NCI-H2029 (cell line): ENCODE measurements at places on chromosomes 1 and 21.

- DNase-seq = no peak
These were observed 27.3 kb downstream of the CCN1 start for GRCh38 chr1:85607921-85608265.

DNA sequence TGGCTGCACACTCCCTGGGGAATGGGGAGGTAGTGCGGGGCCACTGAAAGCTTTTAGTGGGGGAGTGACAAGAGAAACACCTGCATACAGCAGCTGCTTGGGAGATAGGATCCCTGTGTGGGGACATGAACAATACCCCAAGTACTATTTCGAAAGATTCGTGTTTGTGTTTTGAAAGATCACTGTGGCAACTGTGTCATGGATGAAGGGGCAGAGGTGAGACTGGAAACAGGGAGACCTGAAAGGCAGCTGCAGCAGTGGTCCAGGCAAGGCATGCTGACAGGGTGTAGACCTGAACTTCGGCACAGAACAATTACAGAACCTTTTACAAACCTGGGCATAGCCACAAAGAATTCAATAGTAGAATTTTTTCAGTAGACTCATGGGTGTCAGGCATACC lies 32.9 kb downstream of the TENT5C start:
- DNase-seq = no peak

- no peak for DNase-seq
These were observed 20.4 kb upstream of the SLAMF9 start for GRCh38 chr1:159974350-159974965.

GRCh38 chr1:62826901-62827300 lies 43.0 kb downstream of the ATG4C start:
- DNase-seq = no peak

DNA sequence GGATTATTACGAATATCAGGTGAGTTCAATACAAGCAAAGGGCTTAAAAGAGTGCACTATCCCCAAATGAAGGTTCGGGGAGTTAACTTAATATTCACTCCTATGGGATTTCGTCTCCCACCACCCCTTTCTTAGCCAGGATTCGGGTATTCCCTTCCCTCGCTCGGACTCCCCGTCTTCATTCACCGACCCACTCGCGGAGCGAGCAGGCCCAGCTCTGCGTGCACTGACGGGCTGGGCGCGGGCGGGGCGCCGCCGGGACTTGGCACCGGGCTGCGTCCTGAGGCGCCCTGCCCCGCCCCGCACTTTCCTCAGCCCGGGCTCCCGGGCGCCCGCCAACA lies 7.7 kb upstream of the MPZL1 start:
- DNase-seq = peak; percentile 56

GRCh38 chr1:178038372-178038771 lies 55.5 kb upstream of the RASAL2 start:
- DNase-seq = no peak
